ENCODE measurements at places on chromosomes 1 and 21.

GRCh38 chr1:101203820-101204540 lies 32.8 kb upstream of the S1PR1 start:
- peak; percentile 15 for DNase-seq

DNA sequence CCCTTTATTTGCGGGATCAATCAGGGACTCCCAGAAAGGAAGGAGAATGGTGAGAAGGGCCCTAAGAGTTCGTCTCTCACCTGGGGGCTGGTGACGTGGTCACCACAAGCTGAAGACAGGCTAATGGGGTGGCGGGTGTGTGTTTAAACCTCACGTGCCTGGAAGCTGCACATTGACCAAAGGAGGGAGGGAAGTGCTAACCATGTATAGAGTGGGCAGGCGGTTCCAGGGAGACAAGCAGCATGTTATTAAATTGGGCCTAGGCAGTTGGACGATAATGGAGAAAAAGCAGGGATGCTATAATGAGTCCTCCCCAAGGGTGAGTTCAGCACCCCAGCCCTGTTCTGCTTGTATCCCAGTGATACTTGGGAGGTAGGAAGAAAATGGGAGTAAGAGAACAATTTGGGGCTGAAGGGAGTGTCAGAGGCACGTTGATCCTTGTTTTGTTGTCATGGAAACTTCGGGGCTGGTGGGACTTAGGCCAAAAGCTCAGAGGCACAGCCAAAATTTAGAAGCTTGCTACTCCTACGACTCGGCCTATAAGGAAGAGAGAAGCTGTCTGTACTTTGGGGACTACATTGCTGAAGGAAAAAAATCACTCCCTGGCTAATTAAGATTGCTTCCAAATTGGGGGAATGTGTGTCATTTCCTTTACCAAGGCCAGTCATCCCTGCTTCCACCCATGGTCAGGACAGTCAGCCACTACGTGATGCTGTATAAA lies 33.2 kb upstream of the EPHA8 start:
- no peak for DNase-seq

DNA sequence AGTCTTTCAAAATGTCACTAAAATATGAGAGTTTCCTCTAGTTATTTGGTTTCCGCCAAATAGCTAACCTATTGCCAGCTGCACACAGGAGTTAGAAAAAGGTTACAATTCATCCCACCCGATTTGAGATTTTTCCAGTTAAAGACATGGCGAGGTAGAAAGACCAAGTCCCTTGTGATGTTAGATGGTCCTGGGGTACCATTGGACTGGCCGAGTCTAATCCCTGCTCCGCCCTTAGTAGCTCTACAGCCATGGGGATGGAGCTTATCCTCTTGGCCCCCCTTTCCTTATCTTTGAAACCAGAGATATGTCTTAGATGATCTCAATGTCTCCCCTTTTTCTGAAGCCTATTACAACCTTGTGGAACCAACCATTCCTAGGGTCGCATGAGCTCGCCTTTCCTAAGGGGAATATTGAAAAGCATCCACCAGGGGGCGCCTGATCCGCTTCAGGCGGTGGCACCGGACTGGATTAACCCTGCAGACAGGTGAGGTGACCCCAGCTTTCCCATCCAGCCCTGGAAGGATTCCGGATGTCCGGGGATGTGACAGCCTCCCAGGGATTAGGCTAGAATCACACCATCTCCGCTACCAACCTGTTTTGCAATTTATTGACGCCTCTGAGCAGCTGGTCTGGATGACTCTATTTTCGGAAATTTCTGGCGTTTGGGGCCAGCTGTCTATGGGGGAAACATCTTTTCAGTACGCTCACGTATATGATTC lies 68.3 kb upstream of the SIM2 start:
- DNase-seq, result peak; percentile 6

DNA sequence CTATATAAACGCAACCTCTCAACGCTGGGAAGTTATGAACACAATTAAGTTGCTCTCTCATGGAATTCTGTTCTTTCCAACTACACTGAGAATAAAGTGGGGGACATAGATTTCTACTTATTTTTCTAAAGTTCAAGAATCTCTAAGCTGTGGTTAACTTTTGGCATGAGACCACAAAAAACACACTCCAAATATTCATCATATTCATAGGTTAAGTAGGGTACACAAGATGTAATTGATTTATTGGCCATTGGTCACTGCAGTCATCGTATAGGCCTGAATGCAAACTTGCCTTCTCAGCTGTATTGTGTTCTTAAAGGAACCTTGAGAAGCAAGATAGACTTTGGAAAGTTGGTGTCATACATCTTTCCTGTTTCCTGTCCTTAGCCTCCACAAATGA lies 40.3 kb downstream of the PRRX1 start:
- DNase-seq, result no peak

DNA sequence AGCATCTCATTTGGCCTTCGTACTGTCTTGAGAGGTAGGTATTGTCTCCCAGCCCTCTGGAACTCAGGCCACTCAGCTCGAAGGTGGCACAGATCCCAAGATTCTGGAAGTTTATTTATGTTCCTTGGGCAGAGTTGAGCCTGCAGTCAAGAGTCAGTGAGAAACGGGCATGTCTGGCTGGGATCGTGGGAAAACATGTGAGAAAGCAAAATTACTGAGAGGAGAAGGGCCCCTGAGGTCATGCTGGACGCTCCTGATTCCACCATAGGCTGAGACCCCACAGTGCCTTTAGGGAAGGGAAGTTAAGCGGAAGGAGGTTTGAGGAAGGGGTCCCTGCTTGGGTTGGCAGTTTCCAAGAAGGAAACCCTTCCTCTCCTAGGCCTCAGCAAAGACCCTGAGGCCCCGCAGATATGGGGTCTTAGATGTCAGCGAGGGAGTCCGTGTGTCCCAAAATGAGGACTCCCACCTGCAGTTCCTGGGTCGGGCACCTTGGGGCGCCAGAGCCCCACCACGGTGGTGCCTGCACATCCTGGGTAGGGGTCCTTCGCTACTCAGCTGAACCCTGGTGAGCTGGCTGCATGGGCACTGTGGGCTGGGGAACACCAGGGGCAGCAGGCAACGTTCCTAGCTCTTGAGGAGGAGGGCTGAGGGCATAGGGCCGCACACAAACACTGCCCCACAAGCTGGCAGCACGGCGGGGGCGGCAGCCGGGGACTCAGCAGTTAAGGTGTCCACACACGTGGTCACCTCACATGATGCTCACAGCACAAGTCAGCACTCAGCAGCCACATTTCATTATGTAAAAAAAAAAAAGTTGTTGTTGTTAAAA lies 12.3 kb upstream of the SEMA4A start:
- no peak for DNase-seq

DNA sequence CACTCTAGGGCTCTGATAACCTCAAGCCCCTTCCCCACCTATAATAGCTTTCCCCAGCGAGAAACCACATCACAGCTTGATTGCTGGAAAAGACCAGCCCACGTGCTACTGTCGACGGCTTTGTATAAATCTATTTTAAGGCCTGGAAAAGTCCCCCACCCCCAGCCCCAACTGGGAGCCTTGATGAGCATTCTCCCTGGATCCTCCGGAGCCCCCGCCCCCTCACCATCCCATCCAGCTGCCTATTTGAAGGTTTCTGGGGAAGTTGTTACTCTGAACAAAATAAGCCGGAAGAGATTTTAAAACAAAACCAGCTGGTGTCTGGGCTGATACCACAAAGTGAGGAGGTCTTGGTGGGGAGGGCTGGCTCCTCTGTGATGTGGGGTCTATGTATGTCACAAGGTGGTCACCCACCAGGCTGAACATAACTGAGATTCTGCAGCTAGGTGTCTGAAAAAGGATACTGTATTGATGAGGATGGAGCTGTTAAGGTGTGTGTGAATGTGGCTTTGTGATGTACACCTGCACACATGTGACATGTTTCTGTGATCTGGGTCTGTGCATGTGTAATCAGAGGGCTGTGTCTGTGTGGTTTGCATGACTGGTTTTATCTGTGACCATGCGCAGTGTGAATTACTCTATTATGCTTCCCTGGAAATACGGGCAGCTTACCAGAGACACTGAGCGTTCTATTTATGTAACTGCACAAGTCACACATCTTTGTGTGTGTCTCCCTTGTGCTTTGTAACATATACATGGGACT lies 25.0 kb downstream of the RIMS3 start:
- DNase-seq, result no peak

GRCh38 chr21:41763398-41763931 lies 3.4 kb downstream of the RIPK4 start:
- no peak for DNase-seq

DNA sequence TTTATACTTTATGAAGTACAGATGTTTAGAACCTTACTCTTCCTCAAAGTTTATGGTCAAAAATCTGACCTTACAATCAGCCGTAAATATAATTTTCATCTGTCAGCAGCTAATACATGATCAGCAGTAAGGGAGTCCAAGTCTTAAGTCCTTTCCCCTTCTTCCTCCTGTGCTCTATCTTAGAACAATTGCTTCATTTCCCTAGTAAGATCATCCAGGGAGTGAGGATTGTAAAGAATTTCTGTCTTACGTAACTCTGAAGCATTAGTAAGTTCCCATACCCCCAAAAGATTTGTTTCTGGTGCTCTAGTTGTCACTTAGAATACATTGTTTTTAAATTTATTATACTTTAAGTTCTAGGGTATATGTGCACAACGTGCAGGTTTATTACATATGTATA lies 2.1 kb downstream of the SETDB1 start:
- no peak for DNase-seq

- DNase-seq, result no peak
Measured at GRCh38 chr1:212311836-212312497, 26.8 kb downstream of the PPP2R5A start.

DNA sequence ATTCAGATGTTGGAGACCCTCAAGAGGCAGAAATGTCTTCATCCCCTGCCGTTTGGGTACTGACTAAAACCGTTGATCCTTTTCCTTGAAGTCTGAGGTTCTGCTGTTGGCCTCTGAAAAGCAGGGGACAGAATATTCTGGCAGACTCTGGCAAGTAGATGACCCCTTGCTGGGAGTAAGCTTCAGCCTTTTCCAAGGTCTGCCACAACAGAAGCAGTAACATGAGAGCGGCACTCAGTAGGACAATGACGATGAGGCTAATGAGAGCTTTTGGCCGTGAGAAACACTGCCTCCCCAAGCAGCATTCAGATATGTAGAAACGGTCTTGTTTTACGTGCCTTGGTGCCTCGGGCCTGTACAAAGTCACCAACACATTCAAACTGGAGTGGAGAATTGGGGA lies 143.7 kb downstream of the ST6GALNAC5 start:
- DNase-seq, result no peak

- no peak for DNase-seq
Measured at GRCh38 chr1:56780826-56781225, 38.4 kb downstream of the FYB2 start.

GRCh38 chr1:207067665-207068064 lies 14.6 kb downstream of the PFKFB2 start:
- DNase-seq, result no peak

DNA sequence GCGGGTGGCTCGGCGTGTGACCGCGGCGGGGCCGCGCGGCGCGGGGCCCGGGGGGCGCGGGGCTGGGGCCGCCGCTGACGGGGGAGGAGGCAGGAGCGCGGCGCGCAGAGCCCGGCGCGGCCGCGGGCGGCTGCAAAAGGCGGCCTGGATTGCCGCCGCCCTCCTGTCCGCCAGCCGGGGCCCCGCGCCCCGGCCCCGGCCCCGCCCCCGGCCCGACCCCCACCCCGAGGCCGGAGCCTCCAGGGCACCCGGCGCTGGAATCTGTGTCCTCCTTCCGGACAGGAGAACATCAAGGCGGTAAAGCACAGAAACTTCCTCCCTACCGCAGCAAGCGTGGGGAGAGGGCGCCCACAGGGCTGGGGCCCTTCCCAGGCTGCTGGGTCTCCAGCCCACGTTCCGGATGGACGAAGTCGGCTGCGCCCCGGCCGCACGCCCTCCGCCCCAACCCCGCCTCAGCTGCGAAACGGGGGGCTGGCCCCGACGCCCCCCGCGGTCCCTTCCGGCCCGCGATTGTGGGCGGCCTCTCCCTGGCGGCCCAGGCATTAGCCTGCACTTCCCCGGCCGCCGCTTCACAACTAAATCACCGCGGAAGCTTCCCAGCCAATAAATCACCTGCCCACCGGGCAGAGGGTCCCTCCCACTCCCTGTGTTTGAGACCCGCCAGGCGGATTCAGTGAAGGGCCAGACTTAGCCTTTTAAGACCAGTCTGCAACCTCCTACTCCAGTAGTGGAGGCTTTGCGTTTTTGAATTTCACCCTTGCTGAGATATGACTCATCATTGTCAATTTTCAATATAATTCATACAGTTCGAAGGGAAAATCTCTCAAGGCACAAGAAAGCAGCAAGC lies 106.0 kb downstream of the SLC45A1 start:
- no peak for DNase-seq

DNA sequence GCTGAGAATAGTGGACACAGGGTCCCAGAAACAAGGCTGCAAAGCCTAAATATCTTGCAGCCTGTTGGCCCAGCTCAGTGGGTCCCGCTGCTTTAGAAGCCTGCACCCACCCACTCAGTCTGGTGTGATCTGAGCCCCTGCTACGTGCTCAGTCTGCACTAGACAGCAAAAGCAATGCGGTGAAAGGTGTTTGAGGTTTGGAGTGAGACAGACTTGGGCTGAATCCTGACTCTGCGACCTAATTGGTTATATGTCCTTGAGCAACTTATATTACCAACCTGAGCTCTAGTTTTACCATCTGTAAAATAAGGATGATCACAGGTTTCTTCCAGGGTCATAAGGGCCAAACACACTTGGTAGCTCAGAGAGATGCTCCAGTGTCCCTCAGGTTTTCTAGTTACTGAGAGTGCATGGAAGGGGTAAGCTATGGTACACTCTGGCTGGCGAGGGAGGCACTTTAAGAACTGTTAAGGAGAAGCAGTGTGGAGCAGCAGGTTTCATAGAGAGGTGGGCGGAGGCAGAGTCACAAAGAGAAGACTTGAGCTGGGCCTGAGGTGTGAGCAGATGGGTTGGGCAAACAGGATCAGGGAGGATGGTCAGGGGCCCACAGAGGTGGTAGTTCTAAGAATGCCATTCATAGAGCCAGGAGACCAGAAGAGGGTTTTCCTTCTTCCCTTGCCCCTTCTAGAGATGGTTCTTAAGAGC lies 10.1 kb downstream of the TMEM200B start:
- DNase-seq, result no peak

GRCh38 chr1:201925301-201925567 lies 21.1 kb downstream of the LMOD1 start:
- DNase-seq, result no peak

- DNase-seq, result no peak
Measured at GRCh38 chr1:241839369-241839979, 8.5 kb upstream of the EXO1 start.
